ENCODE measurements at places on chromosomes 5 and 9. TPM values are rescaled to one million over a fixed set of nuclear protein-coding genes. Genes with fewer than 3 reads are reported as not detected.

CDH6 gene
- total RNA-seq, result 3.2 TPM

SPATA31C1 gene
- not detected for total RNA-seq

- peaks cover 7% of the 10 kb centered on the region for H3K4me1 ChIP-seq
- H3K27me3 ChIP-seq, result no peaks in the 10 kb centered on the region
These were observed 34.2 kb downstream of the STC2 start for GRCh38 chr5:173293817-173294672.

SPATA31A7 gene
- not detected for total RNA-seq

DNA sequence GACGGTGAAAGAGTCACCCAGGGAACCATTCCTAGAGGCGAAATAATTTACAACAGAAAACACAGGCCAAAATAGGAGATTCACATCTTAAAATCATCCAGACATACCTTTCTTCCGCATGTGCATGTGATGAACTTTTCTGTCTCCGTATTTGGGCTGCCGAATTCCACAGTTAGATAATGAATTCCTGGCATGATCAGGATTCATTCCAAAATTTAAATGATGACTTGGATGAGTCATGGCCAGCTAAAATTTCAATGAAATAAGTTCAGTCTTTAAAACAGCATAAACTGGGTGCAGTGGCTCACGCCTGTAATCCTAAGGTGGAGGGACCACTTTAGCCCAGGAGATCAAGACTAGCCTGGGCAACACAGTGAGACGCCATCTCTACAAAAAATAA, 82.7 kb downstream of the DROSHA start:
- peaks cover 30% of the 10 kb centered on the region for H3K36me3 ChIP-seq
- no peak overlapping the region for H3K27ac ChIP-seq
- no peak overlapping the region for H3K4me3 ChIP-seq

GRCh38 chr9:27371382-27371781, 74.4 kb upstream of the EQTN start:
- no peaks in the 10 kb centered on the region for H3K36me3 ChIP-seq
- no peak overlapping the region for H3K27ac ChIP-seq
- H3K4me3 ChIP-seq, result no peak overlapping the region
- H3K4me1 ChIP-seq, result peaks cover 11% of the 10 kb centered on the region
- DNase-seq, result no peak

GRCh38 chr9:86713470-86713869, 233.8 kb downstream of the GAS1 start:
- H3K36me3 ChIP-seq, result no peaks in the 10 kb centered on the region
- no peak overlapping the region for H3K4me3 ChIP-seq
- H3K27me3 ChIP-seq, result no peaks in the 10 kb centered on the region
- no peak overlapping the region for H3K27ac ChIP-seq
- no peaks in the 10 kb centered on the region for H3K4me1 ChIP-seq
- no peak for DNase-seq

DNA sequence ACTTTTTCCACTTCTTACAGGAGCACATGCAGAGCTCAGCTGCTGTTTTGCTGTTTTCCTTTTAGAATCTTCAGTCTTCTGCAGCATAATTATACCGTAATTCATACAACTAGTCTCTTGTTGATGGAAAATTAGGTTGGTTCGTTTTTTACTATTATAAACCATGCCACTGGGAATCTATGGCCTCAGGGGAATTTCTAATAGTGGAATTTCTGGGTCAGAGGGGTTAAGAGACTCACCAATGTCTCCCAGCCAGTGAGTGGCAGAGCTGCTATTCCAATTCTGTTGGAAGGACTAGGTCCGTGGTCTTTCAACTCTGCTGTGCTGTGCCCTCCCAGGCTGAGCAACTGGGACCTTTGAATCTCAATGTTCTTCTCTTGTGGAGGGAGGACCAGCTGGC, 282.5 kb downstream of the ZSWIM6 start:
- H3K36me3 ChIP-seq, result no peaks in the 10 kb centered on the region
- H3K4me3 ChIP-seq, result no peak overlapping the region
- no peak overlapping the region for H3K27ac ChIP-seq
- DNase-seq, result no peak
- no peaks in the 10 kb centered on the region for H3K27me3 ChIP-seq

DNA sequence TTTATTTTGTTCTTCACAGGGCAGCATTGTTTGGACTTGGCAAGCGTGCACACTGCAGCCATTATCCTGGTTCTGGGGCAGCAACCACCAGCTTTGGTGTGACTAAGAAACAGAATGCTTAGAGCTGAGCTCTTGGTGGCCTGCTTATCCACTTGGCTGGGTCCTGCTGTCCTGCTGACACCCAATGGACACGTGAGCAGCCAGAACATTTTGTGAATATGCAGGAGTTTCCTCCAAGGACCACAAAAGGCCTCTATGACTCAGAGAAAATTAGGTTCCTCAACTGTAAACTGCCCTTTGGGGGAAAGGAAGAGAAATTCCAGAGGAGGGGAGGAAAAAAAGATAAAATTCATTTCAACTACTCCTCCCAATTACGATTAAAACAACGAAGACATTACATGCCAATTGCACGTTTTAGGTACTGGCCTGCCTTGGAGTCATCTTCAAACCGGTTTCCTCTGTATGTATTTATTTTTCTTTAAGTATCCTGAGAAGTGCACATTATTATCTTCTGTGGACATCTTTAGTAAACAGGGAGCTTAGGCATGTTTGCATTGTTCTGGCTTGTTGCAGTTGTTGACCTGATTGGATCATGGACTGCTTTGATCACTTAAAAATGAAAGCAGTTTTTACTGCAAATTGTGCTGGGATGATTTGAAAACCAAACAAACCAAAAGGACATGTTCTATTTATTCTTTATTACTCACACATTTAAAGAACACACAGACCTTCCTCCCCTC, 82.3 kb upstream of the TLE4 start:
- no peak for DNase-seq
- no peak overlapping the region for H3K27ac ChIP-seq
- H3K4me1 ChIP-seq, result no peaks in the 10 kb centered on the region
- H3K36me3 ChIP-seq, result no peaks in the 10 kb centered on the region
- H3K4me3 ChIP-seq, result no peak overlapping the region

FIBCD1 gene
- not detected for total RNA-seq

- H3K4me3 ChIP-seq, result no peak overlapping the region
- no peaks in the 10 kb centered on the region for H3K27me3 ChIP-seq
- no peak overlapping the region for H3K27ac ChIP-seq
- no peak for DNase-seq
These were observed 166.4 kb upstream of the OTULINL start for GRCh38 chr5:14415024-14415697.

DNA sequence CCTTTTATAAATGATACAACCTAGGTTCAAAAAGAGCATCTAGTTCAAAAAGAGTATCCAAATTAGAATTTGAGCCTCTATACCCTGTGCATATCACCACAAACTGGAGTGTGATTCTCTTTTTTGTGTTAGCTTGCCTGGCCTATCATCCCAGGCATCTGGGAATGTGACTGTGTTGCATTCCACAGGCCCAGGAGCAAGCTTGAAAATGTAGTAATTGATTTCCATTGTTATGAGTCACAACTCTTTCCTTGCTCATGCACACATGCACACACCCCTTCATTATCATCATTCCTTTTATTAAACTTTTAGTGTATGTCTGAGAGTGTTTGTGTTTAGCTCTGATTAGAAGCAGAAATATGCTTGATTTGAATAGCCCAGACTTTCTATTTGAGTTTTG, 75.2 kb downstream of the FCHO2 start:
- no peaks in the 10 kb centered on the region for H3K27me3 ChIP-seq
- H3K4me3 ChIP-seq, result no peak overlapping the region
- no peaks in the 10 kb centered on the region for H3K4me1 ChIP-seq
- no peak overlapping the region for H3K27ac ChIP-seq
- H3K36me3 ChIP-seq, result peaks cover 9% of the 10 kb centered on the region
- DNase-seq, result no peak

DNA sequence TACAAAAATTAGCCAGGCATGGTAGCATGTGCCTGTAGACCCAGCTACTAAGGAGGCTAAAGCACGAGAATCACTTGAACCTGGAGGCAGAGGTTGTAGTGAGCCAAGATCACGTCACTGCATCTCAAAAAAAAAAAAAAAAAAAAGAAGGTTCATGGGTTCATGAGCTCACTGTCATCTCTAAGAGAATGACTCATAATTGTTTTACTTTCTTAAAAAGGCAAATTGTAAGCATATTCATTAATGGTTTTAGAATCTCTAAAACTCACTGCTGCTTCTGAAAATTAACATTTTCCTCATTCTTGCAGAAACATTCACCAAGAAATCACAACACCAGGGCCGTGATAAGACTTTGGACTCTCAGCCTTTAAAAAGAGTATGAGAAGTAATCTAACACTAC, 103.6 kb downstream of the GNA14 start:
- H3K27me3 ChIP-seq, result no peaks in the 10 kb centered on the region
- no peaks in the 10 kb centered on the region for H3K36me3 ChIP-seq
- H3K27ac ChIP-seq, result no peak overlapping the region

DNA sequence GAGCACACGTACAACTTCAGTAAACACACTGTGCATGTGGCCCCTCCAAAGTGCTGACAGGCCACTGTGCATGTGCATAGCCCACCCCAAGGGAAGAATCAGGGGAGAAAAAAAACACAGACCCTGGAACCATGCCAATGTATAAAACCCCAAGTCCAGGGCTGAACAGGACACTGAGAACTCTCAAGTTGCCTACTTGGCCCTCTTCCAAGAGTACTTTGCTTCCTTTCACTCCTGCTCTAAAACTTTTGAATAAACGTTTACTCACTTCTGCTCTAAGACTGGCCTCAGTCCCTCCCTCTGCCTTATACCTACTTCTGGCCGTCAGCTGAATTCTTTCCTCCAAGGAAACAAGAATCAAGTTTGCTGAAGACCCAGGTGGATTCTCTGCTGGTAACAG, 77.7 kb upstream of the NFIB start:
- H3K27ac ChIP-seq, result no peak overlapping the region
- no peaks in the 10 kb centered on the region for H3K4me1 ChIP-seq
- H3K27me3 ChIP-seq, result no peaks in the 10 kb centered on the region
- H3K4me3 ChIP-seq, result no peak overlapping the region
- no peaks in the 10 kb centered on the region for H3K36me3 ChIP-seq

DNA sequence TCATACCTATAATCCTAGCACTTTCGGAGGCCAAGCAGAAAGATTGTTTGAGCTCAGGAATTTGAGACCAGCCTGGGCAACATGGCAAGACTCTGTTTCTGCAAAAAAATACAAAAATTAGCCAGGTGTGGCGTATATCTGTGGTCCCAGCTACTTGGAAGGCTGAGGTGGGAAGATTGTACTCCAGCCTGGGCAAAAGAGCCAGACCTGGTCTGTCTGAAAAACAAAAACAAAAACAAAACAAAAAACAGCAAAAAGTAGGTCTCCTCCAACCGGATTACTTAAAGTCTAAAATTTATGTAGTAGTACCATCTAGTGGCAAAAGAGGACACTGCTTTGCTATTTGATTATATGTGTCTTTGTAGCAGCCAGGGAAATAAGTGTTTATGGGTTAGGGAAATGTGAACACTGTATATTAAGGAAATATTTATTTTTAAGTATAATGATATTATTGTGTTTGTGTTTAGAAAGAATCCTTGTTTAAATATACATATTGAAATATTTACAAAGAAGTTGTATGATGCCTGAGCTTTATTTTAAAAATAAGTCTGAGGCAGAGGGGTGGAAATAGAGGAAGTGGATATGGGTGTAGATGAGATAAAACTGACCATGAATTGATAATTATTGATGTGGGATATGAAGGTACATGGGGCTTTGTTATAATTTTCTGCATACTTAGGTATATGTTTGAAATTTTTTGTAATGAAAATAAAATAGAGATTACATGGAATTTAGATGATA, 20.0 kb downstream of the APC start:
- H3K4me1 ChIP-seq, result peaks cover 3% of the 10 kb centered on the region
- no peaks in the 10 kb centered on the region for H3K27me3 ChIP-seq
- no peak for DNase-seq
- H3K4me3 ChIP-seq, result peak overlapping the region; percentile 45
- H3K36me3 ChIP-seq, result peaks cover 2% of the 10 kb centered on the region

- no peak overlapping the region for H3K4me3 ChIP-seq
- no peaks in the 10 kb centered on the region for H3K4me1 ChIP-seq
- H3K27me3 ChIP-seq, result no peaks in the 10 kb centered on the region
- H3K36me3 ChIP-seq, result no peaks in the 10 kb centered on the region
- no peak overlapping the region for H3K27ac ChIP-seq
These were observed 772.3 kb downstream of the MAT2B start for GRCh38 chr5:164277720-164278119.

DNA sequence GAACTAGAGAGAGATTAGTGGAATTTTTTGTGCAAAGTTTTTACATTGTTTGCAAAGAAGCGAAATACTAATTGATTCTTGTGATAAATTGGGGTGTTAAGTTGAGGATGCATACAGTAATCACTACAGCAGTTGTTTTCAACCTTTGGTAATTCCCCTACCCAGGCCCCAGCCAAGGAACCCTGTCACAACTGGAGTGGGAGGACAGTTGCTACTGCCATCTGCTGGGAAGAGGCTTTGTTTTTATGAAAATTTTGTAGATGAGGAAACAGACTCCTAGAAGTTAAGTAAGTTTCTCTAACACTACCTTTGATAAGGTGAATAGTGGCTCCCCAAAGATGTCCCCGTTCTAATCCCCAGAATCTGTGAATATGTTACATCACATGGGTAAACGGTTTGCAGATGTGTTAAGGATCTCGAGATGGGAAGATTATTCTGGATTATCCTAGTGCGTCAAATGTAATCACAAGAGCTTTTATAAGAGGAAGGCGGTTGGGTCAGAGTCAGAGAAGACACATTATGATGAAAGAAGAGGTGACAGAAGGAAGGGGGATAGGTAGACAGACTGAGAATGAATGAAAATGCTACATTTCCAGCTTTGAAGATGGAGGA, 34.0 kb upstream of the PPP1R2B start:
- no peaks in the 10 kb centered on the region for H3K27me3 ChIP-seq
- no peaks in the 10 kb centered on the region for H3K4me1 ChIP-seq
- no peak overlapping the region for H3K4me3 ChIP-seq
- DNase-seq, result no peak
- no peaks in the 10 kb centered on the region for H3K36me3 ChIP-seq

HAVCR1 gene
- total RNA-seq, result 6.9 TPM

ADAMTS2 gene
- 60.7 TPM for total RNA-seq

- no peaks in the 10 kb centered on the region for H3K36me3 ChIP-seq
- no peak overlapping the region for H3K4me3 ChIP-seq
- DNase-seq, result no peak
- H3K27me3 ChIP-seq, result no peaks in the 10 kb centered on the region
These were observed 1978.6 kb upstream of the CDH6 start for GRCh38 chr5:29214839-29215238.

DNA sequence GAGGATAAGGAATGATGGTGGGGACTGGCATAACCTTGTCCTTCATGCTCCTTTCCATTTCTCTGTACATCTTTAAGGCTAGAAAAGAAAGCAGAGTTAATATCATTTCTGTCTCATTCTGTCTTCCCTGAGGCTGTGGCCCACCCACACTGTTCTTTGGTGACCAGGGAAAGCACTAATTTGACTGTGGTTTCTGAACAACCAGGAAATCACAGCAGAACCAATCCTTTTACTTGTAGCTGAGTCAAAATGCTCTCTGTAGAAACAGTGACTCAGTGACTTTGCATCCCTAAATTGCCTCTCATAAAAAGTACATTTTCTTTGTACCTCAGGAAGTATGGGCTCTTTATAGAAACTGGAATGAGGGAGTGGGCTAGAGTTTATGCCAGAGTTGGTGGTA, 28.1 kb downstream of the IL33 start:
- H3K36me3 ChIP-seq, result no peaks in the 10 kb centered on the region
- H3K4me1 ChIP-seq, result peaks cover 33% of the 10 kb centered on the region
- H3K4me3 ChIP-seq, result no peak overlapping the region
- no peak for DNase-seq
- H3K27ac ChIP-seq, result no peak overlapping the region

DOCK8 gene
- 19.3 TPM for total RNA-seq

Data from thoracic aorta (tissue), 2 donors.